Calu3 (cell line): ENCODE measurements at places on chromosomes 11 and 22.
A peak's percentile ranks its signal among the peaks of the same experiment; 100 is the strongest.

GRCh38 chr11:116911976-116912734, 74.7 kb upstream of the APOA1 start:
- DNase-seq: no peak

DNA sequence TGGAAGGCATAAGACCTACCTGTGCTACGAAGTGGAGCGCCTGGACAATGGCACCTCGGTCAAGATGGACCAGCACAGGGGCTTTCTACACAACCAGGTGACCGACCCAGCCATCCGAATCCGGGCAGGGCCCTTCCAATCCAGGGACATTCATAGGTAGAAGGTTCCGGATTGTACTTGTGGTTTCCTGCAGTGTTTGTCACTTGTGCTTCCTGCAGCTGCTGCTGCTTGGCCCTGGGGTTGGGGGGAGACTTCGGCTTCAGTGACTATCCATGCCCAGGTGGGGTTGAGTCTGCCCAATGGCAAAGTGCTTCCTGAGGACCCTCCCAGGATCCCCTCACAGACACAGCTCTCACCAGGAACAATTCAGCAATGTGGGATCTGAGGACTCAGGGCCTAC, 2.2 kb downstream of the APOBEC3A start:
- no peak for DNase-seq

DNA sequence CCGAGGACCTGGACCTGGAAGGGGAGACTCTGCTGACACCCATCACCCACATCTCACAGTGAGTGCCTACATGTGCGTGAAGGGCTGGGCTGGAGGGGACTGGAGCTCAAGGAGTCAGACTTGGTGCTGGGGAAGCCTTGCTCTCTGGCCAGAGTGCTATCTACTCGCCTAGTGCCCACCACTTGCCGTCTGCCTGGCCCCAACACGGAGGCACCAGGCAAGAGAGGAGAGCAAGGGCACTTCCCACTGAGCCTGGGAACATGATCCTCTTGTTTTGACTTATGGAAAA, 37.8 kb downstream of the KCNQ1OT1 start:
- DNase-seq: no peak

DNA sequence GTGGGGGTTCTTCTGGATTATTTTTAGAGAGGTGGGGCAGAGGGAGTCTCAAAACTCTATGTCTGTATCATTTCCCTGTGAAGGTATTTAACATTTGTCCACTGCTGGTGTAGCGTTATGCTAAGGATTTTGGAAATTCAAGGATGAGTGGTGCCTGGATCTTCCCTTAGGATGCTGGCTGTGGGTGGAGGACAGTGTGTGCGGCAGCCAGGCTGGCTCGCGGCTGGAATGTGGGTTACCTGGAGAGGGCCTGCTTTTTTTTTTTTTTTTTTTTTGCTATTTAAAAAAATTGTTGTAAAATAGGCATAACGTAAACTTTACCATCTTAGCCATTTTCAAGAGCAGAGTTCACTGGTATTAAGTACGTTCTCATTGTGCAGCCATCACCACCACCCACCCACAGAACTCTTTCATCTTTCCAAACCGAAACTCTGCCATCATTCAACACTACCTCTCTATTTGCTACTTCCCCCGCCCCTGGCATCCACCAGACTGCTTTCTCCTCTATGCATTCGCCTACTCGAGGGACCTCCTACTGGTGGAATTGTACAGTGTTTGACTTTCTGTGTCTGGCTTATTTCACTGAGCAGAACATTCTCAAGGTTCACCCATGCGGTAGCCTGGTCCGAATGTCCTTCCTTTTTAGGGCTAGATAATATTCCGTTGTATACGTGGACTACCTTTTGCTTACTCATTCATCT, 67.1 kb downstream of the PARVB start:
- peak; percentile 11 for DNase-seq

GRCh38 chr22:34814260-34815025, 251.5 kb upstream of the ISX start:
- DNase-seq: no peak

GRCh38 chr11:64449381-64450167, 90.6 kb downstream of the RPS6KA4 start:
- peak; percentile 77 for DNase-seq

DNA sequence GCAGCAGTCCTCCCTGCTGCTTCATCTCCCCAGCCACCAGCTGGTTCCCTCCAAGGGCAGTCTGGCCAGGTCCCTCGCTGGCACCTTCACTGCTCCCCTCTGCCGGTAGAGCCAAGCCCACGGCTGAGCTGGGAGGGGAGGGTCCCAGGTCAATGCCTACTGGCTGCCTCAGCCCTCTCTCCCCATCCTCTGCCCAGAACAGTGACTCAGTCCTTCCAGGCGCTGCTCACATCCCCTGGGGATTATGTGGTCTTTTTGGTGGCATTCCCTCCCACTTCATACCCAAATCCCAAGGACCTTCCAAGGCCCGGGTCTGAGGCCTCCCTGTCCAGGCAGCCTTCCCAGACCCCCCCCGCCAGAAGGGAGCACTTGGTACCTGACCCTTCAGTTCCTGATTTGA, 44.9 kb downstream of the WNT7B start:
- no peak for DNase-seq

DNA sequence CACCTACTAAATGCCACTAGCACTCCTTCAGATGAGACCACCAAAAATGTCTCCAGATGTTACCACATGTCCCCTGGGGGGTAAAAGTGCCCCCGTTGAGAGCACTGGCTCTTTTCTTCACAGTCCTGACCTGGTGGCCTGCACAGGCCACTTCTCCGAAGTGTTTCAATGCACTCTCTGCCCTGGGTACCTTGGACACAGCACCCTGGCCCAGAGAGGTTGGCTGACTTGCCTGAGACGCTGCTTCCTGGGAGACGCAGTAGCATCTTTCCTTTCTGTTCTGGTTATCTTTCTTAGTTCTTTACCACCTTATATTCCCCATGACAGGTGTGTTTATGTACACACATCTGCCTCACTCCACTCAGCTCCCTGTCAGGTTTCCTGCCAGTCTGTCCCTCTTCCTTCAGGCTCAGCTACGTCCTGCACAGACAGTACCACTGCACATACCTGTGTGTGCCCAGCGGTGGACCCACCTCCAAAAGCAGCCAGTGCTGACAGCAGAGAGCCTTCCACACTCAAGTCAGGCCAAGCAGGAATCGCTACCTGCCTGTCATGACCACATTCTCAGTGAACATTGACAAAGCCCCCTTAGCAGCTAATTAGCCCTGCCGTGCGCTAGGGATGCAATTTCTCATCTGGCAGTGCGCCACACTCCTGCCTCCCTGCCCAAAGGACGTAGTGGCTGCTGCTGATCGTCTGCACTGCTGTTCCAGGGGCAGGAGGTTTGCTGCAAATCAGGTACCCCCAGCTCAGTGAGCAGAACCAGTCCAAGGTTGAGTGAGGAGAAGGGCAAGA, 39.0 kb downstream of the FAM83F start:
- no peak for DNase-seq

GRCh38 chr22:45769569-45770210, 98.1 kb downstream of the ATXN10 start:
- no peak for DNase-seq

DNA sequence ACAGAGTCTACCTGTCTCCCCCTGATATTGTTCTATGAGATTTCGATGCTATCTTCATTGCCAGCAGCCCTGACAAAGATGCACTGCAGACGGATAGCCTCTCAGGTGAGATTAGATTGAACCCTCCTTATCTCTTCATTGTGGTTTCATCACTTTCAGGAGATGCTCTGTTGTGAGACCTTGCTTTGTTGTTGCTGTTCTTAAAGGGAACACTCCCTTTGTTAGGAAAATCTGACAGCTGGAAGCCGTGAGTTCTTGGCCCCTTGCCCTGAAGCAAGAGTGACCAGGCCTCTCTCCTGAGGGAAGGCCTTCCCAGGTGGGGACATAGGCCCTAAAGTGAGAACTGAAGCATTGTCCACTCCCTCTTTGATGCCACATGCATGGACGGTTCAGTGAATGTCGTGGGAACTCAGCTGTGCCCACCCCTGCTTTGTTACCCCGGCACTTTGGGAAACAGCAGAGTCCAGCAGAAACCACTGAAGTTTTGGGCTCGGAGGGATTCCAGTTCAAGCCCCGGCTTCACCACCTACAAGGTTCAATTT, 976.1 kb downstream of the TBC1D22A start:
- no peak for DNase-seq

DNA sequence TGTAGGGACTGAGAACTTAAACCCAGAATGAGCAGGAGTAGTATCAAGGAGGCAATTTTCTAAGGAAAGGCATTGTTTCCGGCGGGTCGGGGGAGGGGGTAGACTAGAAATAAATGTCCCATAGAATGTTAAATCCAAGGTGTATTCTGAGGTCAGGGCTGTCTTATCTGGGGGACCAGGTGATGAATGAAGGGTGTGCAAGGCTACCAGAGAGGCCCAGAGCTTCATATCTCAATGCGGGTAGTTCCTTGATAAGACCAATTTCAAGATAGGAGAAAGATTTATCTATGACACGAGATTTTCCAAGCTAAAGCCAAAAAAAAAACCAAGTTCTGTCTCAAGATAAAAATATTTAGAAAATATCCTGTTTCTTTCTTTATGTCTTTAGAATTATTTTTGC, 8.3 kb upstream of the RCE1 start:
- no peak for DNase-seq

DNA sequence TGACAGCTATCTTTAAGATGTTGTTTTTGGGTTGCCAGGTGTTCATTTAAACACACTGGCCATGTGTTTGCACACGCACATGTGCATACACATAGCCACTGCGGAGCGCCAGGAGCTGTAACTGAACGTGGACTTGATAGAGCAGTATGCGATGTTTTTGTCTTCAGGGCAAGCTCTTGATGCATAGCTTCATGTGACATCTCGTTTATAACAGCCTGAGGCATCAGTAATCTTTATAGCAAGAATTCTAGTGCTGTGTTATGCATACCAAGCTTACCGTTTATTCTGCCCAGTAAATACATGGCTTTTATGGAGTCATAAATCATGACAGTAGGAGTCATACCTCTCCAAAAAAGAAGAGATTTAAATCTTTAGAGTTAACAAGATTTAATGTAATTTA, 87.0 kb downstream of the ATXN10 start:
- DNase-seq: no peak

- no peak for DNase-seq
These were observed 1137.0 kb downstream of the FAM181B start for GRCh38 chr11:81596704-81597103.

DNA sequence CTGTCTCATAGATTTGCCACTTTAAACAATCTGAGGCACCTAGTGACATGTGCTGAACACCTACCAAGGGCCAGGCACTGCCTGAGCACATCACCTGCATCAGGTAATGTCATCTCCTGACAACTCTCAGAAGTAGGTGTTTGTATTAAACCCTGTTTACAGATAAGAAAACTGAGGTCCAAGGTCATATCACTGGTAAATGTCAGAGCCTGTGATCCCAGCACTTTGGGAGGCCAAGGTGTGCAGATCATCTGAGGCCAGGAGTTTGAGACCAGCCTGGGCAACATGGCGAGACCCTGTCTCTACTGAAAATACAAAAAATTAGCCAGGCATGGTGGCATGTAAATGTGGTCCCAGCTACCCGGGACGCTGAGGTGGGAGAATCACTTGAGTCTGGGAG, 39.1 kb upstream of the ACCSL start:
- DNase-seq: no peak

DNA sequence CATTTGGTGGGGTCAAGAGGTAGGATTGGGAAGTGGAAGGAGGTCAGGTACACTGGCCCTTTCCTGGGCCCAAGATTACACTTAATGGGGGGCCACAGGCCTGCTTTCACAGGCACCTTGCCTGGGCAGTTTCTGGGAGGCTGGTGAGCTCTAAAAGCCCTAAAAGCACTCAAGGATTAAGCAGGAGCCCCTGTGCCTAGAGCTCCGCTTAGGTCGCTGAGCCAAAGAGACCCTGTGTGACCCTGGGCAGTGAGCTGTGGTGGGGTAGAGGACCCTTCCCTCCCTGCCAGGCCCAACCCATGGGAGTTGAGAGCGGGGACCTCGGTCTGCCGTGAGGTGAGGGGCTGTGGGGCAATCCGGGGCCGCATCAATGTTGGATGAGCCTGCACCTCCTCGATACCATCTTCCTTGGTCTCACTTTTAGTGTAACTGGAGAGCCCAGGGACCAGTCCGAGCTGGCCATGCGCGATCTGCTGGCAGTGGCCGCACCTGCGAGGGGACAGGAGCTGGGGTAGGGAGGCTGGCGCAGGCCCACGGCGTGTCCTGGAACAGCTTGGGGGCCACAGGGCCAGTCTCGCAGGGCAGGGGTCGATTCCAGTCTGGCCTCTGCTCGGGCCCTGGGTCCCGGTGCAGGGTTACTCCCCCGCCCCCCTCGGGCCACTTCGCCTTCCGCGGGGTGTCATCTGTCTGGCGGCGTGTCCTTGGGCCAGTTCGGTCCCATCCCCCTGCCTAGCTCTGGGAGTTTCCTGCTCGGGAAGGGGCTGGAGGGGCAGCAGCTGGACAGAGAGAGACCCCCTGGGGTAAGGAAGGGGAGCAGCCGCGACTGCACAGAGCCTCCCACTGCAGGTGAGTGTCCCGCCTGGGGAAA, 44.3 kb downstream of the EIF3F start:
- DNase-seq: no peak

DNA sequence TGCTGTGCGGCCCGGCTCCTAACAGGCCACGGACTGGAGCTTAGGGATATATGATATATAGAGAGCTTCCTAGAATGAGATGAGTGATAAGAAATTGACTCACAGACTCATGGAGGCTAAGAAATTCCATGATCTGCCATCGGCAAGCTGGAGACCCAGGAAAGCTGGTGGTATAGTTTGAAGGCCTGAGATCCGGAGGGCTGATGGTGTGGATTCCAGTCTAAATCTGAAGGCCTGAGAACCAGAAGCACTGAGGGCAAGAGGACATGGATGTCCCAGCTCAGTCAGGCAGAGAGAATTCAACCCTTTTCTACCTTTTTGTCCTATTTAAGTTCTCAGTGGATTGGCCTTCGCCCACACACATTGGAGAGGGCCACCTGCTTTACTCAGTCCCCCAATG, 564.8 kb downstream of the TBC1D22A start:
- no peak for DNase-seq

DNA sequence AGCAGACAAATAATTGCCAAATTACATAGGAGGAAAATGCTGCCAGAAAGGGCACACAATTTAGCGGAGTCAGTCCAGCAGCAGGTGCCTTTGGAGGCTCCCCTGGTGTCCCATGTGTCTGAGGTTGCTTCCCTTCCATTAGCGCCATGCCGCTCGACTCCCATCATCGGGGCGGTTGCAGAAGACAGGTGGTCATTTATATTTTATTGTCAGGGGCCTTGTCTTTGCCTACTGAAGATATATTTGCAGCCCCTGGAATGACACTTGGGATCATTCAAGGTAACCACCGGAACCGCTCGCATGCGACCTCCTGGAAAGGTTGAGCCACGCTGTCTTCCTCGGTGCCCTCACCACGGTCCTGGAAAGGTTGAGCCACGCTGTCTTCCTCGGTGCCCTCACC, 298.3 kb downstream of the TBC1D22A start:
- DNase-seq: no peak

- DNase-seq: peak; percentile 76
These were observed 4.6 kb downstream of the SAA2 start for GRCh38 chr11:18243783-18244362.

GRCh38 chr11:94243571-94244515, 60.5 kb upstream of the IZUMO1R start:
- no peak for DNase-seq

GRCh38 chr22:42646569-42647525, 2.3 kb downstream of the CYB5R3 start:
- DNase-seq: no peak
